ENCODE measurements at places on chromosomes 4 and X.

- H3K27ac ChIP-seq = no peak overlapping the region
- H3K36me3 ChIP-seq = no peaks in the 10 kb centered on the region
- no peaks in the 10 kb centered on the region for H3K27me3 ChIP-seq
- H3K4me1 ChIP-seq = no peaks in the 10 kb centered on the region
- no peak overlapping the region for H3K4me3 ChIP-seq
- no peak for DNase-seq
These were observed 298.7 kb upstream of the EMCN start for GRCh38 chr4:100816436-100817045.

GRCh38 chr4:139655116-139655515 lies 10.5 kb upstream of the MGST2 start:
- DNase-seq = no peak
- H3K4me3 ChIP-seq = no peak overlapping the region
- peaks cover 25% of the 10 kb centered on the region for H3K4me1 ChIP-seq
- H3K27me3 ChIP-seq = no peaks in the 10 kb centered on the region

- H3K4me3 ChIP-seq = no peak overlapping the region
- no peaks in the 10 kb centered on the region for H3K27me3 ChIP-seq
- no peak overlapping the region for H3K27ac ChIP-seq
- DNase-seq = no peak
- H3K4me1 ChIP-seq = no peaks in the 10 kb centered on the region
These were observed 1788.0 kb upstream of the TENM3 start for GRCh38 chr4:180455226-180455625.

DNA sequence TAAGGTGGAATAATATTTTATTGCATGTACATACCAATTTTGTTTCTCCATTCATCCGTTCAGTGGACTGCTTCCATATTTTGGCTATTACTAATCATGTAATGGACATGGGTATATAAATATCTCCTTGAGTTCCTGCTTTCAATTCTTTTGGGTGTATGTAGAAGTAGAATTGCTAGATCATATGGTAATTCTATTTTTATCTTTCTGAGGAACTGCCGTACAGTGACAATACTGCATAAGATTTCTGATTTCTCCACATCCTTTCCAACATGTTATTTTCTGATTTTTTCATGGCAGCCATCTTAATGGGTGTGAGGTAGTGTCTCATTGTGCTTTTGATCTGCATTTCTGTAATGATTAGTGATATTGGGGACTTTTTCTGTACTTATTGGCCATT lies 19.2 kb downstream of the ALPK1 start:
- DNase-seq = no peak
- H3K27ac ChIP-seq = no peak overlapping the region
- no peaks in the 10 kb centered on the region for H3K4me1 ChIP-seq
- H3K36me3 ChIP-seq = no peaks in the 10 kb centered on the region

GRCh38 chrX:72029483-72030411 lies 102.0 kb downstream of the RTL5 start:
- H3K36me3 ChIP-seq = no peaks in the 10 kb centered on the region
- H3K4me1 ChIP-seq = peaks cover 10% of the 10 kb centered on the region
- no peak for DNase-seq
- H3K27ac ChIP-seq = no peak overlapping the region
- H3K4me3 ChIP-seq = no peak overlapping the region
- H3K27me3 ChIP-seq = no peaks in the 10 kb centered on the region

- no peak for DNase-seq
- no peaks in the 10 kb centered on the region for H3K27me3 ChIP-seq
- H3K27ac ChIP-seq = no peak overlapping the region
- no peaks in the 10 kb centered on the region for H3K36me3 ChIP-seq
These were observed 16.8 kb downstream of the AFF2 start for GRCh38 chrX:148517176-148517575.

DNA sequence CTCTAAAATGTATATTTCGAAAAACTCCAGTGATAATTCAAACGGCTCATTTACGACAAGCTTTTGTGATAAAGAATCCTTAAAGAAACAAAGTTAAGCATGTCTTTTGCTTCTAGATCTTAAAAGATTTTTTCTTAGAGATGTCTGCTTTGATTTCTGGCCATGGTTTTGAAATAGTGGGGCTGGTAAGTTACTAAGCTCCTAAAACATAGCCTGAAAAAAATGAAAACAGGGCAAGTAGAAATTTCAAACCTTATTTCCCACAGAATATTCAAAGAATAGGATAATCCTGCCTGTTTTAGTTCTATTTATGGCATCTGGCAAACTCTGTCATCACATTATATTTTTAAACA lies 318.3 kb downstream of the ARHGAP24 start:
- DNase-seq = no peak
- H3K4me3 ChIP-seq = no peak overlapping the region
- H3K4me1 ChIP-seq = no peaks in the 10 kb centered on the region
- H3K36me3 ChIP-seq = no peaks in the 10 kb centered on the region
- no peaks in the 10 kb centered on the region for H3K27me3 ChIP-seq

GRCh38 chrX:23612846-23613245 lies 54.4 kb upstream of the PRDX4 start:
- H3K36me3 ChIP-seq = no peaks in the 10 kb centered on the region
- no peak overlapping the region for H3K27ac ChIP-seq
- H3K27me3 ChIP-seq = no peaks in the 10 kb centered on the region
- no peaks in the 10 kb centered on the region for H3K4me1 ChIP-seq
- no peak overlapping the region for H3K4me3 ChIP-seq
- no peak for DNase-seq

DNA sequence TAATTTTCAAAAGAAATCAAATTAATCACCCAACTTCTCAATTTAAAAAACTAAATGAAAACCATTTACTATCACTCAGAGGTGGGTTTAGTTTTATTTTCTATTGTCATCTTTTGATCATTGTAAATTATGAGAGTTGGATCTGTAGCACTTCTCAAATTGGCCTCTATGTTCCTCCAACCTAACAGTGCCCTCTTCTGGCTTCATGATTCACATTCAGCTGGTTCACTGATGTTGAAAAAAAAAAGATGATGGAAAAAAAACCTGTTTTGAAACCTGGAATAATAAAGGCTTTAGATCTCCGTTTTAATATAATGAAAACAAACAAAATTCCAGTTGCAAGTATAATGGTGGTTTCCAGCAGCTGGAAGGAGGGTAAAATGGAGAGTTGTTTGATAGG lies 2.4 kb upstream of the NBDY start:
- no peaks in the 10 kb centered on the region for H3K36me3 ChIP-seq
- no peak overlapping the region for H3K27ac ChIP-seq
- no peak for DNase-seq
- H3K4me1 ChIP-seq = peaks cover 4% of the 10 kb centered on the region

DNA sequence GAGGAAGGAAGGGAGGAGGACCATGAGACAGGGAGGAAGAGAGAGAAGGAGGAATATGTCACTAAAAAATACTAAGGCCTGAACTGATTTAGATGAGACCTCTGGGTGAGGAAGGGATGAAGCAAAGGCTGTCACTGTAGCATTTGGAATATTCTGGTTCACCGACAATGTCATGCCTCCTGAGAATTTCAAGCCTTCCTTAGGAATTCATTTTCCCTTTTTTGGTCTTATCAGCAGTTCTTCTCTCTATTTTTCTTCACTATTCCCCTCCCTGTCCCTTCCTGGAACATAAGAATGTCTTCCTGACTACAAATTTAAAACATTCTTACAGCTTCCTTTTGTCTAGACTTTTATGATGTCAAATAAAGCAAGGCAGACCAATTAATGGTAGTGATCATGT lies 527.8 kb downstream of the INPP4B start:
- DNase-seq = no peak
- no peak overlapping the region for H3K27ac ChIP-seq
- H3K27me3 ChIP-seq = no peaks in the 10 kb centered on the region
- H3K4me1 ChIP-seq = peaks cover 29% of the 10 kb centered on the region
- peaks cover 34% of the 10 kb centered on the region for H3K36me3 ChIP-seq
- H3K4me3 ChIP-seq = no peak overlapping the region

GRCh38 chr4:47061435-47061834 lies 30.1 kb downstream of the GABRB1 start:
- no peak overlapping the region for H3K27ac ChIP-seq
- DNase-seq = no peak

DNA sequence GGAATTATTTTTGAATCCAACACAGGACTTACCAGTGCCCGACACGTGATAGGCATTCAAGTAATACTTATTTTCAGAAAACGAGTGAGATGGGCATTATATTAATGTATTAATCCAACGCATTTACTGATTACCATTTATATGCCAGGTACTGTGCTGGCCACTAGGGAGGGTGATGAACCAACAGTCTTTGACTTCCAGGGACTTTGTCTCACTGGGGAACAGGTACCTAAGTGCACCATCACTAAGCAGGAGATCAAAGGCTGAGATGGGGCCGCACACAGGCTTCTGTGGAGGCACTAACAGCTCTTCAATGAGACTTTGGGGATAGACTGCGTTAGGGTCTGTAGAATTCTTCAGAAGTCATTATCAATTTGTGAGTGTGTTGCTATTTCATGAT lies 5.7 kb upstream of the TADA2B start:
- H3K27ac ChIP-seq = no peak overlapping the region
- H3K4me1 ChIP-seq = peaks cover 11% of the 10 kb centered on the region
- H3K4me3 ChIP-seq = no peak overlapping the region
- no peak for DNase-seq

DNA sequence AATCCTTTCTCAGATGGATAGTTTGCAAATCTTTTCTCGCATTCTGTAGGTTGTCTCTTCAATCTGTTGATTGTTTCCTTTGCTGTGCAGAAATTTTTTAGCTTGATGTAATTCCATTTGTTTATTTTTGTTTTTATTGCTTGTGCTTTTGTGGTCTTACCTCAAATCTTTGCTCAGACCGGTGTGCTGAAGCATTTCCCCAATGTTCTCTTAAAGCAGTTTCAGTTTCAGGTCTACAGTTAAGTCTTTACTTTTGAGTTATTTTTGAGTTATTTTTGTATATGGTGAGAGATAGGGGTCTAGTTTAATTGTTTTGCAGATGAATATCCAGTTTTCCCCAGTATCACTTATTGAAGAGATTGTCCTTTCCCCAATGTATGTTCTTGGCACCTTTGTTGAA lies 18.2 kb upstream of the SLC25A14 start:
- no peaks in the 10 kb centered on the region for H3K36me3 ChIP-seq
- H3K27ac ChIP-seq = no peak overlapping the region
- H3K27me3 ChIP-seq = no peaks in the 10 kb centered on the region
- no peaks in the 10 kb centered on the region for H3K4me1 ChIP-seq
- H3K4me3 ChIP-seq = no peak overlapping the region

DNA sequence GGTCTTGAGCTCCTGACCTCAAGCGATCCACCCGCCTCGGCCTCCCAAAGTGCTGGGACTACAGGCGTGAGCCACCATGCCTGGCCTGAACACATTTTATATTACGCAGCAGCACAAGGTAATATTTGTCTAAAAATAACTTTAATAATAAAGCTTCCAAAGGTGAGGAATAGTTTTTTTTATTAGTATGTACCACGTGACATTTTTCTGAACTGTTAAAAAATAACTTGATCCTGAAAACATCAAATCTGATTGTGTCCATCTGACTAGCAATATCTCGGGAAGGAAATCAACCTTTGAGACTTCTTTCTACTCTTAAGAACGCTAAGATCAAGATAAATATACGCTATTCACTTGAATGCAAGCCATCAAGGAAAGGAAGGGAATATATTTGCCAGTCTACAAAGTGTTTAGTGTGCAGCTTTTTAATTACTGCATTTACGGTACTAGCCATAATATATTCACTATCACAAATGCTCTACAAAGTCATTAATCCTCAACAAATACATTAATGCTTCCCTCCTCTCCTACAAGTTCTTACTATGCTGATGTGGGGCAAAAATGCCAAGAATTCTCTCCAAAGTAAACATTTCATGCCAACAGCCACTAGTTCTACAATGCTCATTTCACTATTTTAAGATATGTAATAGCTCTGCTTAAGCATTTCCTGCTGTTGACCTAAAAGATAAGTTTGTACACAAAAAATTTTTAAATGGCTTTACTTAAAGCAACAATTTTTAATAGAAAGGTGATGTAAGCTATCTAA lies 143.6 kb downstream of the APBB2 start:
- H3K27ac ChIP-seq = no peak overlapping the region
- no peak overlapping the region for H3K4me3 ChIP-seq
- H3K36me3 ChIP-seq = no peaks in the 10 kb centered on the region
- H3K27me3 ChIP-seq = no peaks in the 10 kb centered on the region
- DNase-seq = no peak

DNA sequence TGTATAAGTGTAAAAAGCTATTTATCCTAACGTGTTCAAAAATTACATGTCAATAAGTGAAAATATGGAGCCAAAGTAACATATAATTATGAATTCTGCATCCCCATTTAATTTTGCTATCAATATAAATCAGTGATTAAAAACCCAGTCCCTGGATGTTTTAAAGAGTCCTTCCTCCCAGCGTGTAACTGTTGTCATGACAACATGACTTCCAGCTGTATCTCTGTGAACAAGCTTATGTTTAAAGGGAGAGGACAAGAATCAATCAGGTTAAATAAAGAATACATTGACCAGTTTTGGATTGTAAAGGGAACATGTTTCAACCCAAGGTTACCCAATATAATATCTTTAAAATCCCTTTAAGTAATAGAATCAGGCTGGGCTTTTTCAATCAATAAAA lies 219.7 kb downstream of the NSUN7 start:
- H3K4me1 ChIP-seq = no peaks in the 10 kb centered on the region
- no peak overlapping the region for H3K27ac ChIP-seq
- DNase-seq = no peak
- no peaks in the 10 kb centered on the region for H3K36me3 ChIP-seq
- peaks cover 2% of the 10 kb centered on the region for H3K27me3 ChIP-seq
- H3K4me3 ChIP-seq = no peak overlapping the region

GRCh38 chr4:69532125-69532524 lies 36.4 kb upstream of the UGT2B4 start:
- no peaks in the 10 kb centered on the region for H3K27me3 ChIP-seq
- no peaks in the 10 kb centered on the region for H3K36me3 ChIP-seq
- H3K4me1 ChIP-seq = no peaks in the 10 kb centered on the region
- DNase-seq = no peak

GRCh38 chrX:357693-358471 lies 28.8 kb downstream of the PPP2R3B start:
- H3K4me3 ChIP-seq = peak overlapping the region; percentile 10
- H3K27me3 ChIP-seq = no peaks in the 10 kb centered on the region
- peaks cover 18% of the 10 kb centered on the region for H3K4me1 ChIP-seq
- DNase-seq = no peak
- H3K36me3 ChIP-seq = peaks cover 7% of the 10 kb centered on the region
- peak overlapping the region; percentile 45 for H3K27ac ChIP-seq

DNA sequence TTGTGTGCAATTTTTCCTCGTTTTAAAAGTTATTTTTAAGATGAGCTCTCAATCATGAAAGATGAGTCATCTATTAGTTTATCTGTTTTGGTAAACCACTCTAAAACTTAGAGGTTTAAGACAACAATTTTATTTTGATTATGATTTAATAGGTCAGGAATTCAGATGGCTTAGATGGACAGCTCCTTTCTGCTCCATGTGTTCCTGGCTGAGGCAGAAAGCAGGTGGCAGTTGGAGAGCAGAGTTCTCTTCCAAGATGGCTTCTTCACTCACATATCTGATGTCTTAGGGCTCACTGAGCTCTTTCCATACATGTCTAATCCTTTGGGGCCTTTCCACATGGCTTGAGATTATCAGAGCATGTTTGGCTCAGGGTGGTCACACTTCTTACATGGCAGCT lies 48.3 kb upstream of the GRPR start:
- no peak for DNase-seq
- no peaks in the 10 kb centered on the region for H3K27me3 ChIP-seq
- no peak overlapping the region for H3K4me3 ChIP-seq
- no peaks in the 10 kb centered on the region for H3K4me1 ChIP-seq

- H3K27ac ChIP-seq = no peak overlapping the region
- no peaks in the 10 kb centered on the region for H3K4me1 ChIP-seq
- DNase-seq = no peak
- H3K36me3 ChIP-seq = no peaks in the 10 kb centered on the region
- H3K27me3 ChIP-seq = no peaks in the 10 kb centered on the region
These were observed 47.4 kb downstream of the CCSER1 start for GRCh38 chr4:90174621-90175023.
